ENCODE measurements at places on chromosomes 13 and 19.

- DNase-seq, result no peak
Measured at GRCh38 chr19:17214508-17215126, 540 bp upstream of the USE1 start.

- DNase-seq, result no peak
Measured at GRCh38 chr13:98390086-98390715, 186.7 kb downstream of the STK24 start.

GRCh38 chr13:94513026-94513425 lies 33.5 kb upstream of the DCT start:
- DNase-seq, result no peak

GRCh38 chr19:7637374-7638256 lies 705 bp downstream of the STXBP2 start:
- DNase-seq, result no peak
